ENCODE measurements at places on chromosomes 5 and 9.

- DNase-seq = no peak
Observed at GRCh38 chr5:146112476-146112875, 7.1 kb upstream of the PLAC8L1 start.

DNA sequence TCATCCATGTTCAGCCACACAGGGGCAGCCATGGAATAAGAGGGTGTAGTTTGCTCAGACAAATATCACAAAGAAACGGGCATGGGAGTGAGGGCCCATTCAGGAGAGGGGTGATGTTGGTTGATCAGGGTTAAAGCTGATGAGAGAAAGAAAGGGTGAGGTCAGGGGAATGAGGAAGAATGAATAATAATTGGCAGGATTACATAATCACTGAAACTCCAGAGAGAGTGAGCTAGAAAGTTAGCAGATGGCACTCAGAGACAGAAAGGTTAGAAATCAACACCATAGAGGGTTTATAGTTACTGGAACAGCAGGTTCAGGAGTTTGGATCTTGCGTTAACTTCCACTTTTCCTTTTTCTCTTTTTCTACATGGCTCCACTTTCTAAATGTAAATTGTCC is 113.9 kb downstream of the TAF11L14 start:
- no peak for DNase-seq

DNA sequence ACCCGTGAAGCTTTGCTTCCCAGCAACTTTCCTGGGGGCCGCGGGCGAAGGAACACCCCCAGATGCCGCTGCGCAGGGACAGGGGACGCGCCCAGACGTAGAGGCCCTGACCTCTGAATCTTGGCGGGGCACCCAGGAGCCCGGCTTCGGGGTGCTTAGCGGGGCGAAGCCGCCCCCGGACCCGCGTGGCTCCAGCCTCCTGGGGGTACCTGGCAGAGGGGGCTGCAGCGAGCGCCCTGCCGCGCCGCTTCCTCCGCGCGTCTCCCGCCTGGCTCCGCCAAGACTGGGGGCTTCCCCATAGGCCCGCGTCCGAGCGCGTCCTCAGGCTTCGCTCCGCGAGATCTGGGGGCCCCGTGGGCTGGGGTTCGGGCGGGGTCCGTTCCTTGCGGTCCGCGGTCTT is 23.0 kb upstream of the ZNF782 start:
- DNase-seq = no peak

GRCh38 chr9:84755380-84755779 is 85.9 kb downstream of the NTRK2 start:
- no peak for DNase-seq

DNA sequence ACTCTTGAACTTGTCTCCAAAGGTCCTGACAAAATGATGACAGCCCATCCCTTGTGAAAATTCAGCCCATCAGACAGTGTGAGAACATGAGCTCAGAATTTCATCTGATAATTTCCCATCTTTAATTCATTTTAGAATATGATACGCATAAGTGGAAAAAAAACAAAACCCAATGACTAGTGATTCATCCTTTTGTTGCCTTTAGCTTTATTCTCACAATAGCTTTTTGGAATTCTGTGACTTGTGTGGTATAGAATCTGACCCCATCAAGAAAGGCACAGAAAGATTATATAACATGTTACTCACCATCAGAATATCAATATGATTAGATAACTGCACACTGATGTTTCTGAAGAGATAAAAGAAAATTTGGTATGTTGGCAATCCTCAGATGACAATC is 16.1 kb upstream of the TMED7 start:
- DNase-seq = no peak

DNA sequence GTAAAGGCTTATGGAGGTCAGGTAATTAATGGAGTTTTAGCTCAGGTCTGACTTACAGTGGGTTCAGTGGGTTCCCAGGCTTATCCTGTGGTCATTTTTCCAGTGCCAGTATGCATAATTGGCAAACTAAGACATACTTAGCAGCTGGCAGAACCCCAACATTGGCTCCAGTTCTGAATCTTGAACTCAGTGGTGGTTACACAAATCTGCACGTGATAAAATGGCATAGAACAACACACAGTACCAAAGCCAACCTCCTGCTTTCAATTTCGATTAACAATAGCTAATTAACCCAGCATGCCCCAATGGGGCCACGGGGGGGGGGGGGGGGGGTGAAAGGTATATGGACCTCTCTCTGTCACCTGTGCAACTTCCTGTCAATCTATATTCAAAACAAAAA is 19.0 kb upstream of the BARX1 start:
- DNase-seq = no peak

DNA sequence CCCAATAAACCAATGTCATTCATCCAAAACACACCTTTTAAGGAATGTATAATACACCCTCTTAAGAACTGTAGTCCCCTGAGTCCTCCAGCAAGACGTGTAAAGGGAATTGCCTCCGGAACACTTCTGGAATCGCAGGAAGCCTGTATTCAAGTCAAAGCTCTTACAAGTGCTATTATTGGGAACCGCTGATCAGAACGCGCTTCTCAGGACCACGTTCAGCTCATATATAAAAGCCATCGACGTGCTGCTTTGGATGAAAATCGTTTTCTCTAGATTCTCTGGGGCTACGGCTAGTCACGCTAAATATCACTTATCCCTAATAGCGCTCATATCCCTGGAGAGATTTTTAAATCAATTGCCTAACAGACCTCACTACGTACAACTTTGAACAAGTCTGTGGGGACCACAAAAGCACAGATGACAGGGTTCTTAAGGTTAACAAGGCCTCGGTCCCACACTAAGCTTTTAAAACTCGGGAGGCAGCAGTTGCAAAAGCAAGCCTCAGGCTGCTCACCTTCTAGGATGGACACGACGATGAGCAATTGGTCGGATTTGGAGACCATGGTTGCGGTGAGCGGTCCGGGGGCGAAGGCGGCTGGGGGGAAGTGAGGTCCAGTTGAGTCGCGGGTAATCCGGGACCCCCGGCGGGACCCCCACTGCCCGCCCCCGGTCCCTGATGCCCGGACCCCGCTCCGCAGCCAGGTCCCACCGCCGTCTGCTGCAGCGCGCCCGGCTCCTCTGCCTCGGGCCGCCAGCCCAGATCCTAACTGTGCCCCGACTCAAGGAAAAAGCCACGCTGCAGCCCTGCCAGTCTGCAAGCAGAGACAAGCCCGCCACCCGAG is 548 bp downstream of the CEP120 start:
- peak; percentile 4 for DNase-seq

GRCh38 chr5:137600721-137601360 is 101.7 kb upstream of the SPOCK1 start:
- DNase-seq = no peak

- DNase-seq = no peak
Observed at GRCh38 chr9:133269537-133270362, 5.3 kb downstream of the ABO start.

DNA sequence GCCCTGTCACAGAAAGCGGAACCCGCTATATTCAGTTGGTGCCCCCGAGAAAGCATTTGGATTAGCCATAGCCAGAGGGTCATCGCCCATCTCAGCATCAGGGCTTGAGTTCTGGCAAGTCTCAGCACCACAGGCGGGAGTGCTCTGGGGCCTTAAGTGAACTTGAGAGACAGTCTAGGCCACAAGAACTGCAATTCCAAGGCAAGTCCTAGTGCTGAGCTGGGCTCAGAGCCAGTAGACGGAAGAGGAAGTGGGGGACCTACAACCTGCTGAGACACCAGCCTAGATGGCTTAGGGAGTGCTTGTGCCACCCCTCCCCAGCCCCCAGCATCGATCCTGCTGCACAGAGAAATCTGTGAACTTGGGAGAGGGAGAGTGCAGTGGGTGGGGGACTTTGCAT is 594.9 kb downstream of the CCDC171 start:
- no peak for DNase-seq

- no peak for DNase-seq
Observed at GRCh38 chr5:95048628-95049027, 236.3 kb downstream of the MCTP1 start.

- no peak for DNase-seq
Observed at GRCh38 chr9:96665789-96666188, 10.7 kb upstream of the PRXL2C start.

GRCh38 chr5:38607396-38607795 is 51.0 kb upstream of the LIFR start:
- DNase-seq = no peak

DNA sequence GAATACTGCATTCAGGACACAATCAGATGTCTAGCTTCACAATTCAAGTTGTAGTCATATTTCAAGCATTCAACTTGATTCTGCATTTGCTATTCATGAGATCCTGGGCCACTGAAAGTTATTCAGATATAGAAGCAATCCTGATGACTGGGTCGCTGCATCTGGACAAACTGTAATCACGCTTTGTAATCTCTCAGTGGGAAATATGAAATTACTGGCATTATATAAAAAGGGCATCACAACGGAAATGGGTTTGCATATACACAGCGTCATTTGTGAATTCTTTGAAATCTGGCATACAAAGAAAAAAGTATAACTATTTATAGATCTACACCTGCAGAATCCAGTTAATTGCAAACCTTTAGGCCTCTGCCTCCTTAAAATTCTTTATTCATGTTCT is 102.2 kb downstream of the PARP8 start:
- DNase-seq = no peak

- no peak for DNase-seq
Observed at GRCh38 chr9:117714282-117714681, 10.1 kb downstream of the TLR4 start.

DNA sequence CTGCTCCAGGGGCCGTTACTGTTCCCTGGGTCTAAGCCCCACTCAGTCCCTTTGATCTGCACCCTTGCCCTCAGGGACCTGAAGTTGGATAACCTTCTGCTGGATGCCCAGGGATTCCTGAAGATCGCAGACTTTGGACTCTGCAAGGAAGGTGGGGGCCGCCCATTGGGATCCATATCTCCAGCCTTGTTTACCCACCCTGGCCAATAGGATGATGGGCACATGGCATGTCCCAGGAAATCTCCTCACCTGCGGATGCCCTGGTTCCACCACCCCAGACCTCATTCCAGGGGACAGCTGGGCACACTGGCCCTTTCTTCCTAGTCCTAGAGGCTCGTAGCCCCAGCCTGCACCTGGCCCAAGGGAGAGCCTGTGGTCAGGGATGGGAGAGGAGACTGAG is 5.5 kb downstream of the ZDHHC12 start:
- no peak for DNase-seq

DNA sequence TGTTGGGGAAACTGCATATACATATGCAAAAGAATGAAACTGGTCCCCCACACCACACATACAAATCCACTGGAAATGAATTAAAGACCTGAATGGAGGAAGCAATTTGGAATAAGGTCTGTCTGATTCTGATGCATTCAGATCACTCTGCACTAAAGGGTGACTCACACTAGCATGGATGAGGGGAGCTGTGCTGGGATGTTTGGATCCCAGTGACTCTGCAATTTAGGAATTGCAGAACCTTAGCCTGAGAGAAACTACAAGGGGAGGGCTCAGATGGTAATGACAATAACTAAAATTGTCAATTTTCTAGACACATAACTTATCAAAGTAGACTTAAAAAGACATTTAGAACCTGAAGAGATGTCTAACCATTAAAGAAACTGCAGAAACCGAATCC is 312.0 kb downstream of the CDK5RAP2 start:
- no peak for DNase-seq

DNA sequence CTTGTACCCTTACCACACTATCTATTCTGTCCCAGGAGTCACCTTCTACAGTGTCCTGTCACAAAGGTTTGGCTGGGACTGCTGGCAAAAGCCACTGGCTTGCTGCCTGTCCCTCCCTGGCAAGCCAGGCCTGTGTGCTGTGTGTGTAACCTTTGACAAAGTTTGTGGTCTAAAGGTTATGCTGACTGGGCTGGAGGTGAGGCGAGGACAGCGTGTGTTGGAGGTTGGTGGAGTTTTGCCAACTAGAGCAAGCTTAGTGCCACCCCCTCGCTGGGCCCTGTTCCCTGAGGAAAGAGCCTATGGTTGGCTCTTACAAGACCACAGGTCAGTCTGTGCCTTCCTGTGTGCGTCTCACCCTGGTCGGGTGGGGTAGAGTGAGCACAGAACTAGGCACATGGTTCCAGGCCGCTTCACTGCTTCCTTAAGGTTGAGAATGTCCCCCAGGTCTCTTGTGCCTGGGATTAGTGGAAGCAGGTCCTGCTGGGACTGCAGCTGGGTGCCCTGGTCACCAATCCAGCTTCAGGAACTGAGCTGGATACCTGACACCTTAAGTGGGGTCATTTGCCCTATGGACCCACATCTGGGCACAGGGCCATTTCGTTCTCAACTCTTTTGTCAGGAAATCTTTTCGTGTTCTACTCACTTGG is 152.2 kb downstream of the GADD45G start:
- DNase-seq = no peak

GRCh38 chr9:135009794-135010585 is 77.5 kb upstream of the OLFM1 start:
- DNase-seq = no peak

GRCh38 chr5:9046756-9047481 is 499.0 kb downstream of the SEMA5A start:
- peak; percentile 91 for DNase-seq

GRCh38 chr5:111211341-111211740 is 12.8 kb upstream of the CAMK4 start:
- DNase-seq = no peak

DNA sequence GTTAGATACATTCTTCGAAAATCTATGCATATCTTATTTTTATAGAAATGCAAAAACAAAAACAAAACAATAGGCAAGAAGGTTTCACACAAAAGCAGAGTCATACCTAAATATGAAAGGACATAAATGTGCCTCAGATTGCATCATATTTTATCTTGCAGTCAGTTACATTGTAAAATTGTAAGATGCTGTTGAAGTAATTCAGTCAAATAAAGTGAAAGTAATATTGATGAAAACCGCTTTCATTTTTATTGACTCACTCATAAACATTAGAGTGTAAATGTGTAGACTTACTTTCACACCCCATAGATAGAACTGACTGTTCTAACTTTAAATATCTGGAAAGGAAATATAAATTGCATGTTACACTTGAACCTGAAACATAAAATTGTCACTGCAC is 931.5 kb upstream of the NUDT12 start:
- DNase-seq = no peak

GRCh38 chr5:126975796-126976195 is 54.6 kb downstream of the MARCHF3 start:
- DNase-seq = no peak

DNA sequence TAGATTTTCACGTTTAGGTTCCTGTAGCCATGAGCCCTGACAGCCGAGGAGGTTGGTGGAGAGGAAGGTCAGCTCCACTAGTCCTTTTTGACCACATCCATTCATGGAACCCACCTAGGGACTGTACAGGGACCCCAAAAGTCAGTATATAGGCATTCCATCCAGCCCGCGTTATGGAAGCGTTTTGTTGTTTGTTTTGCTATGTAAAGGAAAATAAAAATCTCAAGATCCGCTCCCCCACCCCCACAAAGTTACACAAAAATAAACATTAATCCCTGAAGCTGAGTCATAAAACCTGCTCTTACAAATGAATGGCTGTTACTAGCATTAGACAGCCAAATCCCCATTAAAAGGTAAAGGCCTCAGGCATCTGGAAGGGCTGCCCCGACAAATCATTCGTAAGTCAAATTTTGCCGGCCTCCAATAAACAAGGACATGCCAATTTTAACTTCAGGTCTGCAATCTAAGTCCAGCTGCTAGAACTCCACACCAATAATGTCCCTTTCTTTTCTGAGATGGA is 292.9 kb downstream of the MED10 start:
- DNase-seq = no peak

Measured in NCI-H526 treated with DMSO at 0.1 percent for 48 hours (cell line).